ENCODE measurements at places on chromosomes 2 and 18. TPM values are rescaled to one million over a fixed set of nuclear protein-coding genes. Genes with fewer than 3 reads are reported as not detected.

C2orf80 gene
- total RNA-seq, result 38.9 TPM

TRIM43 gene
- not detected for total RNA-seq

DNA sequence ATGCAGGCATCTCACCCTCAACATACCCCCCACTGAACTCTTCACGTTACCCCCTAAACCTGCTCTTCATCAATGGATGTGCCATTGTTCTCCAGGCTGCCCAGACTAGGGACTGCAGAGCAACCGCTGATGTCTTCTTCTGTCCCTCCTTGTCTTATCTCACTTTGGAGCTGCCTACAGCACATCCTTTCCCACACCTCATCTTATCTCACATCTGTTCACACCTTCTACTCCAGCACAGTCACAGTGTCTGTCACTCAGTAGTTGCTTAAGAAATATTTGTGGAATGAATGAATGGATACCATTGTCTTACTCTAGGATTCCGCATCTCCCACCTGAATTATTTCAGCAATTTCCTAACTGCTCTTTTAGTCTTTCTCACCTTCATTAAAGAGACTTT, 144.5 kb downstream of the ANTXR1 start:
- DNase-seq, result no peak

DNA sequence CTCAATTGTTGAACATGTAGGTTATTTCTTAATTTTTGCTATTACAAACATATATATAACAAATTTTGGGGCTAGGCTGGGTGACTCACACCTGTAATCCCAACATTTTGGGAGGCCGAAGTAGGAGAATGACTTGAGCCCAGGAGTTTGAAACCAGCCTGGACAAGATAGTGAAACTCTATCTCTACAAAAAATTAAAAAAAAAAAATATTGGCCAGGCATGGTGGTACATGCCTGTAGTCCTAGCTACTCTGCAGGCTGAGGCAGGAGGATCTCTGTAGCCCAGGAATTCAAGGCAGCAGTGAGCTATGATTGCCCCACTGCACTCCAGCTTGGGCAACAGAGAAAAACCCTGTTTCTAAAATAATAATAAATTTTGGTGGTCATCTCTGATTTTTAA, 23.5 kb downstream of the SLC4A1AP start:
- DNase-seq, result no peak

DNA sequence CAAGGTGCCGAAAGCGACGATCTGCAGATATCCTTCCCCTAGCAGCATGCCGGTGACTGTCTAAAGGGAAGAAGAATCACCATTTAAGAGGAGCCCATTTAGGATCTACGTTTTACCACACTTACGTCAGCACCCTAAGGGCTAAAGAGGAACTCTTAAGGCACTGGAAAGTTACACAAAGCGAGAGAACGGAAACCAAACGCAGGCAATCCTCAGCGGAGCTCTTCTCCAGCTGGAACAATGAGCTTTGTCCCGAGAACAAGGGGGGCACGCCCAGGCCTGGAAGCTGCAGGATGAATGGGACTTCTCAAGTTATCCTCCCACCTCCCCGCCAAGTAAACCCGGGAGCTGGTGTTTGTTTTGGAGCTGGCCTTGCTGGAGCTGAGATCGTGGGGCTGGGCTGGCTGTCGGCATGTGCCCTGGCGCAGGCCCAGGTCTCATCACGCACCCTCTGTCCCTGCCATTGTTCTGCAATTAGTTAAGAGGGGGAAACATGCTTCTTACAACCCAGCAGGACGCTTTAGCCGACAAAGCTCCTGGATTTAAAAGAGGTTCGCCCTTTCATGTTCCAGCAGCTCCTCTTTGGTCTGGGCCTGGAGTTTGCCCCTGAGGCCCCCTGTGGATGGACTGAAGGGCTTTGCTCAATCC, 36.4 kb downstream of the PXDN start:
- DNase-seq, result peak; percentile 10

- DNase-seq, result no peak
Measured at GRCh38 chr2:111710613-111711012, 173.4 kb downstream of the ANAPC1 start.

TUBA4B gene
- total RNA-seq, result not detected

DNA sequence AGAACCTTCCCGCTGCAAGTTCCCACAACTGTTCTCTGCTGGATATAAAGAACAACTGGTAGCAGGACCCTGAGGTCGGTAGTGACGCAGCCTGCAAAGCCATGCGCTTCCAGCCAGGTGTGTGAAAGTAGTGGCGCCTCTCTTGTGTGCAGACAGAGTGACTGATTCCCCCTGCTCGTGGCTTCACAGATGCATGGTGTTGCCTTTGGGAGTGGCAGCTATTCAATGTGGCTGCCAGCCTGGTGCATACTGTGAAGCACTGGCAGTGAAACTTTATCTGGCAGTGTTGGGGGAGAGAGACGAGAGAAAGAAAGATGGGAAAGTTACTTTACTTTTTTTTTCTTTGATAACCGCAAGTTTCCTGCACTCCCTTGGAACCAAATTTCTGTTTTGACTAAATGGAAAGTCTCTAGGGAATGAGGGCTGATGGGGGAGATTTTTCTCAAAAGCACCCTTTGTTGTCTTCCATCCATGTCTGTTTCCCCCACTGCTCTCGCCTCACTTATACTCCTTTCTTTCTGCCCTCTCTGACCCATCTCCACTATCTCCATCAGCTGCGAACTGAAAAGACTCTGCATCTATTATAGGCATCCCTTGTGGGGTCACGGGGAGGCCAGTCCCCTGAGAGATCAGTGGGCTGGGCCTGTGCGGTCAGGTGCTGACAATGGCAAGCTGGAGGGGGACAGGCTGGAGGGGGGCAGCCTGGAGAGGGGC, 90.0 kb upstream of the TNP1 start:
- no peak for DNase-seq

GRCh38 chr2:100730290-100730868, 89.6 kb upstream of the NPAS2 start:
- no peak for DNase-seq

- peak; percentile 54 for DNase-seq
Measured at GRCh38 chr2:794554-795241, 117.5 kb upstream of the TMEM18 start.

GRCh38 chr2:226887940-226888339, 52.1 kb downstream of the RHBDD1 start:
- DNase-seq, result no peak

- DNase-seq, result no peak
Measured at GRCh38 chr2:18273205-18273604, 287.2 kb downstream of the RDH14 start.

GRCh38 chr2:15652801-15653200, 61.1 kb downstream of the DDX1 start:
- DNase-seq, result no peak

RAB31 gene
- total RNA-seq, result 217 TPM

DNA sequence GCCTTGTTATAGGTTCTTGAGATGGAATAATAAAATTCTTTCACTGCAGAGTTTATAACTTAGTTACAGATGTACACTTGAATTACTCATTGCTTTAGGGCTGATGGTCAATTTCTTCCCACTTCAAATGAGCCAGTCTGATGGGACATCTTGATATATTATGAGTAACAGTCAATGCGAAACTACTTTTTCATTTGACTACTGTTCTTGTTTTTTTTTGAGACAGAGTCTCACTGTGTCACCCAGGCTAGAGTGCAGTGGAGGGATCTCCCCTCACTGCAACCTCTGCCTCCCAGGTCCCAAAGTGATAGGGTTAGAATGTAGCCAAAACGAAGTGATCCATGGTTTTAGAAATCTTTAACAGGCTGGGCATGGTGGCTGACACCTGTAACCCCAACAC, 57.1 kb downstream of the ST3GAL5 start:
- no peak for DNase-seq

UGT1A8 gene
- total RNA-seq, result not detected

GRCh38 chr2:109070290-109070689, 58.7 kb upstream of the SH3RF3 start:
- DNase-seq, result no peak

GRCh38 chr2:189848276-189848675, 64.0 kb downstream of the PMS1 start:
- no peak for DNase-seq

- DNase-seq, result peak; percentile 32
Measured at GRCh38 chr2:176637486-176638166, 368.4 kb downstream of the MTX2 start.

DNA sequence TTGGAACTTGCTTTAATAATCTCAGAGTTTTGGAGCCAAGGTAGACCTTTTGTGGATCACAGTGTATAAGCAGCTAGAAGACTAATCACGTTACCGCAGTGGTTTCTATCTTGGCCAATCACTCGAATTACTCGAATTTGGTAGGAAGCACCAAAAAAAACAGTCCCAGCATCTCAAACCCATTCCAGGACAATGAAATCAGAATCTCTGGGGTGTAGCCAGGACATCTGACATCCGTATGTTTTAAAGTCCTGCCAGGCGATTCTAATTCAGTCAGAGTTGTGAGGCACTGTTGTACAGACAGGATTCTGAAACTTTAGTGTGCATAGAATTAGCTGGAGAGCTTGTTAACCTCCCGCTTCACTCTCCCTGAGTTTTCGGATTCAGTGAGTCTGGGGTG, 30.8 kb downstream of the GRHL1 start:
- no peak for DNase-seq

BARD1 gene
- total RNA-seq, result 10.1 TPM

KRTCAP3 gene
- 2.6 TPM for total RNA-seq

PDE11A gene
- 5.3 TPM for total RNA-seq
